Lung (tissue), 17 donors: ENCODE measurements at places on chromosomes 4 and X.

DNA sequence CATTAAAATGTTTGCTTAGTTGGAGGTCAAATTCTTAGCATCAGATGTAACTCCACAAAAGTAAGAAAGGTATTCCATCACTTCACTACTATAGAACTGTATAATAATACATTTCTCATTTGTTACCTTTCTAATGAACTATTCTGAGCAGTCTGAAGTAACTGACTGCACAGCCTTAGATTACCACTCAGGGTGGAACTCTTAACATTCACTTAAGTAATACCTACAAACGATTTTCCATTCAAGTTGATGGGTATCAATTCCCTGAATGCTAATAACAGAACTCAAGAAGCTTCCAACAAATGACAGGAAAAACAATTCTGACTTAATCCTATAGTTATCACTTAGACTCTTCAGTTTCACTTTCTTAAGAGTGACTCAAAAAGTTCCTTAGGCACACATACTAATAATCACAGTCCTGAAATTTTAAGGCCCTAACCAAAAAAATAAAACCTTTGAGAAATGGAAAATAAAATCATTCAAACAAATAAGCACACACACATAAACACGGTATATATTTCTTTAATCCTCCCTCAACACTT, 20.9 kb downstream of the HNRNPD start:
- no peak for DNase-seq

- DNase-seq, result no peak
These were observed 53.9 kb downstream of the PAPSS1 start for GRCh38 chr4:107666134-107666533.

DNA sequence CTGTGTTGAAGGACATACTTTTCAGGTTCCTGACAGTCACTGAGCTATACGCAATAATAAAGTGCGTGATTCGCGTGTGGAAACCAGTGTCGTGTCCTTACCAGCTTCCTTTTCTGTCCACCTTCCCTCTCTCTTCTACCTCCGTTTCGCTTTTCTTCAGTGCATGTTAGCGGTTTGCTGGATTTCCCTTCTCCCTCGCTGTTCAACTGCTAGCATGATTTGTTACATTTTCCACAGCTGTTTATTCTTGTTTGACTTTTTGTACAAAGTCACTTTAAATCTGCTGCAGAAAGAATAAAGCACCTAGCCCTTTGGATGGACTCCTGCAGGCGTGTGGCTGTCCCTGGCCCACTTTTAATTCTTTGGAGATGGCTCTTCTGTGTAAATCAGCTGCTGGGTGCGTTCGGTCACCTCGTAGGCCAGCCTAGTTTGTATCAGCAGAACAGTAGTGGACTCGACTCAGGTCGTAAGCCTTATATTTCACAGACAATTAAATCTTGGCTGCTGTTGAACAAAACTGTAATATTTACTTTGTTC, 8.9 kb upstream of the HAND2 start:
- DNase-seq, result peak; percentile 48

GRCh38 chr4:95304898-95305297, 243.9 kb downstream of the UNC5C start:
- DNase-seq, result no peak

GRCh38 chr4:143326735-143327134, 9.9 kb upstream of the GAB1 start:
- DNase-seq, result peak; percentile 62

DNA sequence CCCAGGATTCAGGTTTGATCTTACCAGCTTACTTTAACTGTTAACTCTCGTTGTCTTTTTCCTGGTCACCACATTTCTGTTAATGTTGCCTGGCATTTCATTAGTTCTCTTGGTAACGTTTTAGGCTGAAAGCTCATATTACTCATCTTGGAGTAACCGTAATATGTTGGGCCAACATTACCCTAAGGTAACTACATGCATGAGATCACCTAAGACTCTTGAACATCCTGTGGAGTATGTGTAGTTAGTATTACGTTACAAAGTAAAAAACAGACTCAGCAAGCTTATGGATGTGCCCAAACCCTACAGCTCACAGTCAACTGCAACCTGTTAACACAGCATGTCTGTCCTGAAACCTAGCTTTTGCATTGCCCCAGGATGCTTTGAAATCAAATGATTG, 203.3 kb upstream of the HS3ST1 start:
- no peak for DNase-seq

DNA sequence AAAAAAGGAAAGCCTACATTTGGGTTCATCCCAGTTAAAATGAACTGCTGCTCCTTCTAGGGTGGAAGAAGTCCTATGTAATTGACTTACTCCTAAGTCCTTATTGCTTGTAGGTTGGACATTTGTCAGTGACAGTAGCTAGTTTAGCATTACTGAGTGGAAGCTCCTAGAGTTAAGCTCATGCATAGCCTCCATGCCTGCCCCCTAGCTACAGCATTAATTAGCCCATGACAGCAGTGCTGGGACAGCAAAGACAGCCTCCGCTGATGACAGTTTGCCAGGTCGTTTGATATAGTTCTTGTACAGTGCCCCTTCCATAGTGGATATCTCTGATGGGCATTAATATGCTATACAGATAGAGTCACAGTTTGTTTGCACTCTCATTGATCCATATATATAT, 18.7 kb upstream of the GALNTL6 start:
- no peak for DNase-seq

DNA sequence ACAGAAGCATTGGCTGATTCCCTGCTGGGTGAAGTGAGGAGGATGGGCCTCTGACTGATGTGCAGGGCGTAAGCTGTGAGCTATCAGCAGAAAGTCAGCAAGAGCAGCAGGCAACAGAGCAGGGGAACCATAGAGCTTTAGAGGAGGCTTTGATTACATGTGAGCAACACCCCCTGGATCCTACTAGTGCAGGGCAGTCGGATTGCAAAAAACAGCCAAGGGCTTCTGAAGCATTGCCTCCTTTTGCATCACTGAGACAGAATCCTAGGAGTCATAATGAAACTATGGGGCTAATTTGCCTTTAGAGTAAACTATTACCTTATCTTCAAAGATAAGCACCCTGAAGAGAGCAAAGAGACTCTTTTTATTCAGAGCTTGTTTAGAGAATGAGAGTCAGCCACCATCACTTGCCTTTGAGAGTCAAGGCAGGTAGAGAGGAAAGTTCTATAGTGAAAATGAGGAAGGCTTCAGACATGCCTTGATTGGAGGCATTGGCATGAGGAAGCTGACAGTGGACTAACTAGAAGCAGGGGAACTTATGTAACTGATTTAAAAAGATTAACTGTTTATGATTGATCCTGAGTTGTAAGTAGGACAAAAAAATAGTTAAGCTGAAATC, 420.3 kb downstream of the PDHA2 start:
- DNase-seq, result no peak

DNA sequence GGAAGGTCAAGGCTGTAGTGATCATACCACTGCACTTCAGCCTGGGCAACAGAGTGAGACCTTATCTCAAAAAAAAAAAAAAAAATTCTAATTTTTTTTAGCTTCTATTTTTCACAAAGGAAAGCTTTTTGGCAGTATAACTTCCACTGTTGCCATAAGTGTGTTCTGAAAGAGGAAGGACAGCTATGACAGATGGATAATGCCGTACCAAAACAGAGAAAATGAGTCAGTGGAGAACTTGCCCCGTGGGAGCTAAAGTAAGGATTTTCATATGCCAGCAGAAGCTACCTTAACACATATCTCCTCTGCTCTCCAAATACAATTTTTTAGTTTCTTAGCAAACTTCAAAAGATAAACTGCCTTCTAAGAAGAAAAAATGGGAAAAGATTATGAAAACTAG, 43.7 kb downstream of the RPS3A start:
- no peak for DNase-seq

DNA sequence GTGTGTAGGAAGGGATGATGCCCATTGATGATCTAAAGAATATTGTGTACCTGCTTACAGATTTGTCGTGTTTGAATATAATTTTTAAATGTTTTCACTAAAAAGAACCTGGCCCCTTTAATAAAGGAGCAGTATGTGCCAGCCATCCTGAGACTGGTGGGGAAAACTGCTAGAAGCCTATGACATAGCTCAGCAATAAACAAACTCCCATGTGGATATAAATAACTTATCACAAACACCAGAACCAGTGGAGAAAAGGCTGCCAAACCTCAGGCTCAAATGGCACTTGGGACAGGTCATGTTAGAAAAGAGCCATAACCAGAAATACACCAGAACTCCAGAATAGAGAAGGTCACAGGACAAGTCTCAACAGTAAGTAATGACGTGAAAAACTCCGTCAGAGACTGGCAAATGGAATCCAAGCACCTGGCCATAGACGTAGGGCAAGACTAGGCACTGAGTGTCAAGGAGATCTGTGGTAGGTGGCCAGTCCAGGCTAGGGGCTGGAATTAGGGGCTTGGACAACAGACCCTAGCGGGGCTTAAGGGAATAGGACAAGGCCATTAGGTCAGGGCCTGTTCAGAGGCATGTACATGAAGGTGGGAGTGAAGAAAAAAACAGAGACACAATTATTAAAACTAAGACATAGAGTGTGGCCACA, 11.7 kb upstream of the QRFPR start:
- no peak for DNase-seq

DNA sequence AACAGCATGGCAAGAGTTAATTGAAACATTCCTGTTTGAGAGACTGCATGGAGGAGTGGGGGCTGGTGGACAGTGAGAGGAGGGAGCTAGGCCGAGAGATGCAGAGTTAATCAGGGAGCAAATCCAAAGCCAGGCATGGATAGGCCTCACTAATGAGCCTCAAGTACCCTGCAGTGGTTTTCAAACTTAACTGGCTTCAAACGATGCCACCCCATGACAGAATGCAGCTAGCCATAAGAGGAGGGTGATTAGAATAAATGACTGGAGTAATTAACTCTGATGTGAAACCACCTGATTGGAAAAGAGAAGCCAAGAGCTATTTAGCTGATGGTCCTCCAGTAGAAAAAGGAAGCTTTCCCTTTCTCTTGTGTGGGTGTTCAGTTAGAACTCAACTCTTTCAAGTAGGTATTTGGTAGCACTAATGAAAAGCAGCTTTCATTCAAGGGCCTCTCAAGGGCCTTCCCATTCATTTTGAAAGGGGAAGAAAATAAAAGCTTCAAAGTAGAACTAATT, 215.4 kb upstream of the MAB21L2 start:
- peak; percentile 61 for DNase-seq

GRCh38 chr4:105461621-105462382, 12.1 kb downstream of the PPA2 start:
- no peak for DNase-seq

GRCh38 chrX:15985937-15986336, 131.3 kb upstream of the AP1S2 start:
- DNase-seq, result no peak
